Activated naive CD4-positive, alpha-beta T cell treated with anti-CD3 and anti-CD28 coated beads for 36 hours (primary cell): ENCODE measurements at places on chromosomes 2 and 18. TPM values are rescaled to one million over a fixed set of nuclear protein-coding genes. Genes with fewer than 3 reads are reported as not detected.

The MYO3B gene
- not detected for total RNA-seq

The ST8SIA5 gene
- total RNA-seq, result not detected

The CREG2 gene
- not detected for total RNA-seq

The ERFE gene
- total RNA-seq, result 0.40 TPM

The TANC1 gene
- 2.0 TPM for total RNA-seq

The ZNF638 gene
- total RNA-seq, result 79.8 TPM

The RBM43 gene
- 3.8 TPM for total RNA-seq

The LHCGR gene
- not detected for total RNA-seq

The SULT1C4 gene
- total RNA-seq, result not detected

The RAPH1 gene
- 11.9 TPM for total RNA-seq
